Activated CD8-positive, alpha-beta memory T cell treated with anti-CD3 and anti-CD28 coated beads for 1 hour (primary cell): ENCODE measurements at places on chromosomes 16 and 17.
A peak's percentile ranks its signal among the peaks of the same experiment; 100 is the strongest.

DNA sequence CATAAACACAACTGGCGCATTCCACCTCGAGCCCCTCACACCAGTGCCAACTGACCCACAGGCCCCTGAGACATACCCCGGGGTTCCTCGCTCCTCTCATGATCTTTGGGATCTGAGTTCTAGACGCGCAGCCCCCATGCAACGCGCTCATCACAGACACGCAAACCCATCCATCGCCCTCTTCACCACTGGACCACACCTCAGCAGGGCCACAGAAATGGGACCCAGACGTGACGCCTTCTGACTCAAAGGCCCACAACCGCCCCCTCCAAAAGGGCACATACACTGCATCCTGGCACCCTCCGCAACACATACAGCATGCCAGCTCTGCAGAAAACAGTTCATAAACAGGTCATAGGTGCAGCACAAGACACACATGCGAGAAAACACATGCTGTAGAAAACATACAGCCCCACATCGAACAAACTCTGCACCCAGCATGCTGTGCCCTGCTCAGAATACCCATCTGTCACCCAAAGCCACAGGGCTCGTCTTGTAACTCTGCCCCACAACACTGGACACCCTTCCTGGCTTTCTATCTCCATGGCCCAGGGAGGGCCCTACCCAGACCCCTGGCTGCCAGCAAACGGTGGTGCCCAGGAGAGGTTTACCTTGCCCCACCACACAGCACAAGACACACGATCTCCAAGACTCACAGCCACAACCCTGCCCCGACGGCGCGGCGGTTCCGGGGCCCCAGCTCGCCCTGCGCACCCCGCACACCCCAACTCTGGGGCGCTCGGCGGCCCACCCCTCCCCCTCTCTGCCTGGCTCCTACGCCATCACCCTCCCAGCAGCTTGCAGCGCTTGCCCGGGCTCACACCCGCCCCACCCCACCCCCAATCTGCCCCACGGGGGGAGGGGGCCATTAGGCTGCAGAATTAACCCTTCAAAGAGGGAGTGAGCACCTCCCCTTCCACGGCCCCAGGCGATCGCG is 887 bp downstream of the ZBTB4 start:
- peak; percentile 51 for DNase-seq

DNA sequence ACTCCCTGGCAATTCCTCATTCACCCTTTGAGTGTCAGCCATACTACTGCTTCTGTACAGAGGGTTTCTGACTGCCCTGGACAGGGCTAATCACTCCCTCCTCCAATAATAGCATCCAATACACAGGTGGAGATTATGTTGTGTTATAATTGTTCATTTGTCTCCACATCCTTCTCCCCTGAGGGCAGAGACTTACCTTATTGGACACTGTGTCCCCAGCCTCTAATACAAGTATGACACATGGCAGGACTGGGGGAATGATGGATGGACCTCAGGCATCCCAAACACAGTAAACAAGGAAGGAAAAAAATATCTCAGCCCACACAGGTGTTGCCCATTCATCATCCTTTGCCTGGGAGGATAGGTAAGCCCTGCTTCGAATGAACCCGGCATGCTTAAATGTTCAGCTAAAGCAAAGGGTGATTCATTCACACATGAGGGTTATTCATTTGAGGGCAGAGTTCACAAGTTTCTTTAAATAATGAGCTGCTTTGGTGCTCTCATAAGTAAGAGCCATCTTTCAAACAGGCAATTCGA is 34.8 kb downstream of the MMD start:
- DNase-seq = no peak

GRCh38 chr16:3497771-3498170 is 2.5 kb upstream of the C16orf90 start:
- DNase-seq = no peak

DNA sequence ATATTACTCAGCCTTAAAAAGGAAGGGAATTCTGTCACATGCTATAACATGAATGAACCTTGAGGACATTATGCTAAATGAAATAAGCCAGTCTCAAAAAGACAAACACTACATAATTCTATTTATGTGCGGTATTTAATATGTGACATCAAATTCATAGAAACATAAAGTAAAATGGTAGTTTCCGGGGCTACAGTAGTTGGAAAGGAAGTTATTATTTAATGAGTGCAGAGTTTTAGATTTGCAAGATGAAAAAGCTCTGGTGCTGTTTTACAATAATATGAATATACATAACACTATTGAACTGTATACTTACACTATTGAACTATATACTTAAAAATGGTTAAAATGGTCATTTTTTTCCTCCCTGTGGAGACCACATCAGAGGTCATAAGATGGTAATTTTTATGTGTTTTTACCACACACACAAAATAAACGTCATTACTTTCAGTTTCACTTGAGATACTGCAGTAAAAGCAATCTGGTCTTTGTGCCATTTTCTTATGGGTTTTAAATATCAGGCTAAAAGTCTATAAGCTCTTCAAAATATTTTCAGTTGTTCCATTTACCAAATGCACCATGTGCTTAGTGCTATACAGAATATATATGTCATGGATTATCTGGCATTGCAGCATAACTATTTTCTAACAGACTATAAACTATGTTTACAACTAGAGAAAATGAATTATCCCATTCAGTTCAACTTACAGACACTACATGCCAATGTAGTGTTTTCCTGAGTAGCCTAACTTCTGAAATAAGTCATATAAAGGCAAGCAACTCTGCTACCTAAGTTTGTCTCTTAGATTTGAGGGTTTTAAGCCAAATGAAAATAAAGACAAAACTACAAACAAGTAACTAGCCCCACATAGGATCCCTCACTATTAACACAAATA is 90.9 kb downstream of the SPAG9 start:
- DNase-seq = no peak

- no peak for DNase-seq
These were observed at the start of gene WSCD1 for GRCh38 chr17:6069539-6070429. TSS of gene WSCD1 (plus strand) at chr17:6070379. CDS start at chr17:6080659, 10,280 bp downstream.

- no peak for DNase-seq
These were observed 55.6 kb upstream of the ALOX12 start for GRCh38 chr17:6940186-6940649.

- no peak for DNase-seq
These were observed 49.3 kb downstream of the CMIP start for GRCh38 chr16:81493755-81494433.

GRCh38 chr16:66418165-66418962 is 8.7 kb upstream of the BEAN1 start:
- no peak for DNase-seq

- DNase-seq = no peak
These were observed 103.0 kb downstream of the CYLD start for GRCh38 chr16:50844840-50845239.
